HepG2 (cell line): ENCODE measurements at places on chromosomes 3 and 15. TPM values are rescaled to one million over a fixed set of nuclear protein-coding genes. Genes with fewer than 3 reads are reported as not detected.
A peak's percentile ranks its signal among the peaks of the same experiment; 100 is the strongest.

The NANOGP8 gene
- 0.25 and 0.27 TPM in 2 replicates for total RNA-seq

The A4GNT gene
- total RNA-seq: not detected in 2 replicates

The LRRN1 gene
- not detected in 2 replicates for total RNA-seq

The AADACL2 gene
- total RNA-seq: not detected in 2 replicates

The ROBO2 gene
- total RNA-seq: not detected in 2 replicates

The CFAP161 gene
- total RNA-seq: not detected in 2 replicates

The ATP2B2 gene
- 1.1 and 1.5 TPM in 2 replicates for total RNA-seq

The ACVR2B gene
- 10.0 and 11.3 TPM in 2 replicates for total RNA-seq

The SMAD6 gene
- 2.6 and 4.4 TPM in 2 replicates for total RNA-seq

The SCAANT1 gene
- not detected in 2 replicates for total RNA-seq

DNA sequence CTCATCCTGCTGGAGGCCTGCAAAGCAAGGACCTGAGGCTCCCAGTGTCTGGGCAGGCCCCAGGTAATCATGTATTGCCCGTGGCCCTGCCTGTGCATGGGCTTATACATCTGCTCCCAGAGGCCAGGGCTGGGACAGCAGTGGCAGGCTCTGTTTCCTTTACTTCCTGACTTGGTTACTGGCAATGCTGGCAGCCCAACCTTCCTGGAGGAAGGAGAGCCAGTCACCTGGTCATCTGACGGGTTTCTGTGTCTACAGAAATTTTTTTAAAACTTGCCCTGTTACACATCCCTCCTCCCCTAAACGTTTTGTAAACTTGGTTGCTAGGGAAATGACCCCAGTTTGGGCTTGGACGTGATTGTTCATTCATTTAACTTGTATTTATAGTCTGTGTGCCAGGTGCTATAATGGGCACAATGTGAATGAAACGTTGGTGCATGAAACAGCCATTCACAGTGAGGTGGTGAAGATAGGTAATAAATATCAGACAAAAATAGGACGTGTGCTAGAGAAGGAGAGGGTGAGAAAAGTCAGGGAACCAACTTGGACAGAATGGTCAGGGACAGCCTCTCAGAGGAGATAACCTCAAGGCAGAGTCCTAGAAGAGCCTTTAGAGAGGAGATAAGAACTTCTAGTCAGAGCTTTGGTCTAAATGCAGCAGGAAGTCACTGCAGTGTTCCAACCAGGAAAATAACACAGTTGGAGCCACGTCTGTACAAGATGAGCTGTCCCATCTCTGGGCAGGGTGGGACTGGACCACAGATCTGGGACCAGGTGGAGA is 14.1 kb downstream of the TEX264 start:
- no peak overlapping the region for H3K27ac ChIP-seq
- no peak for DNase-seq
- H3K4me1 ChIP-seq: 0 out of 2 replicates have a peak, but pooled peaks cover 12% of the 10 kb centered on the region
- no peak overlapping the region for H3K4me3 ChIP-seq

DNA sequence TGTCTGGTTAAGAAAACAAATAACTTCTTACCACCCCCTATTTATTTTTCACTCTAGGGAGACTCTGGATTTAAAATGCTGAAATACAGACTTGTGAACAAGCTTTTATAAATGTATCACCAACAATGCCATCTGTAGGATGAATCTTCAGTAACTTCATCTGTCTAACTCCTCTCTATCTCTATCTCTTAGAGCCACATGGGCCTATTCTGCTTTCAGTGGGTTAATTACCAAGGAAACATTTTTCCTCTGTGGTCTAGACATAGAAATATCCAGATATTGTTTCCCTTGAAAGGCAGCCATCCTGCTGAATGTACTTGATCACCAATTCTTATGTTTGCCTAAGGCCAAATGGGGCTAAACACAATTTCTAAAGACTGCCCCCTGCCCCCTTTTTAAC is 167.6 kb upstream of the COL8A1 start:
- H3K4me3 ChIP-seq: no peak overlapping the region
- no peak for DNase-seq
- no peaks in the 10 kb centered on the region for H3K36me3 ChIP-seq
- H3K27ac ChIP-seq: no peak overlapping the region

- H3K4me1 ChIP-seq: peaks cover 12% of the 10 kb centered on the region
- H3K4me3 ChIP-seq: no peak overlapping the region
- H3K27me3 ChIP-seq: no peaks in the 10 kb centered on the region
- DNase-seq: no peak
- H3K27ac ChIP-seq: no peak overlapping the region
These were observed 74.1 kb upstream of the PRR23C start for GRCh38 chr3:139118835-139119234.

GRCh38 chr3:170701696-170702678 is 116.1 kb upstream of the SLC7A14 start:
- no peaks in the 10 kb centered on the region for H3K27me3 ChIP-seq
- H3K36me3 ChIP-seq: no peaks in the 10 kb centered on the region
- H3K27ac ChIP-seq: no peak overlapping the region

DNA sequence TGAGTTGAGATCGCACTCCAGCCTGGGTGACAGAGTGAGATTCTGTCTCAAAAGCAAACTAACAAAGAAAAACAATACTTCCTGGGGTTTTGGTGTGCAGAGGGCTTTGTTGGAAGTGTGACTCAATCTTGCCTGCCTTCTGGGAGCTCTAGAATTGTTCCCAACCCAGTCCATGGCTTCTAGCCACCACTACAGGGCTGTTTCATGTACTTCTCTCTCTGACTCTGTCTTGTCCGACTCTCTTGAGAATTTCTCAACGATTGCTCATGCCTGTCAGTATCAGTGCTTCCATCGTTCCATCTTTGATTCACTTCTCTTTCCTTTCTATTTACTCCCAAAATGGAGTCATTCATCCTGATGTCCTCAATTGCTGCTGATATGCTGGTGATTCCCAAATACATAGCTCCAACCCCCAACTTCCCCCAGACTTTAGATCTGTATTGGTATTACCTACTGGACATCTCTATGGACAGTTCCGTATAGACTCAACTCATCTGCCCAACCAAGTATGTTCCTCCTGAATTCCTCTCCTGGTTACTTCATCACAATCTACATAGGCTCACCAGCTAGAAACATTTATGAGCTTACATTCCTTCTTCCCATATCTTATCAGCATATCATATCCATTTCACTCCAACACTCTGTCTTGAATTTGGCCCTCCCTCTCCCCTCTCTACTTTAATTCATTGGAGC is 1.8 kb upstream of the AP2M1 start:
- no peak overlapping the region for H3K27ac ChIP-seq
- H3K27me3 ChIP-seq: no peaks in the 10 kb centered on the region; the same call in 2 of the 3 replicates
- DNase-seq: no peak

DNA sequence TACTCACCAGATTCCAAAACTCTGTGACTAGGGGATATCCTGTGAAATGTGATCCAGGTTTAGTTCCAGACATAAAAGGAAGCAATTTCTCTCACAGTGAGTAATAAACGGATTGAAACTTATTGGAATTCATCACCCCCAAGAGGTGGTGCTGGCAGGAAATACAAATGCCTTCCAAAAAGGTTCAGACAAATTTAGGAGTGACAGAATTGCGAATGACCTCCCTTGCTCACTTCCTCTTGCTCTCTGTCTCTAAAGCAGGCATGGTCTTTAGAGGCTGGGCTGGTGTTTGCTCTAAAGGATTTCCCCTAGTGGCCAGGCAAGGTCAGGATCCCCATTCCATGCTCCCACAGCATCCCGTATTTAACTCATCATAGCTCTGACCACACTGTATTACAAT is 449.4 kb upstream of the PPP2R3A start:
- no peaks in the 10 kb centered on the region for H3K36me3 ChIP-seq
- H3K27ac ChIP-seq: no peak overlapping the region
- no peaks in the 10 kb centered on the region for H3K4me1 ChIP-seq
- H3K27me3 ChIP-seq: 0 out of 3 replicates have a peak, but pooled peaks cover 3% of the 10 kb centered on the region
- H3K4me3 ChIP-seq: no peak overlapping the region
- DNase-seq: peak; percentile 4

DNA sequence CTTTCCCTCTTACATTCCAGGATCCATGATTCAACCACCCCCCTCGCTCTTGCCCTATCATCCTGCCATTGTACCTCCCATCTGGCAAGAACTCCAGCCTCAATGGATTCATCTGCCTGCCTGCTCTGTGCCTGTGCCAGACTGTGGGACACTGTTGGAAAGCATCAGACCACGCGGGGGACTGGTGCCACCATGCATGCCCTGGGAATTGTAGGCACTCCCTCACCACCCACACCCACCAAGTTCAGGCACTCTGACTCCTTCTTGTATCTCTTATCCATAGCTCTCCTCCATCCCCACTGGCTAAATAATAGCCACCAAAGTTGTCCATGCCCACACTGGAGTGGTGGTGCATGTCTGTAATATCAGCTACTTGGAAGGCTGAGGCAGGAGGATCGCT is 143.8 kb downstream of the TPRA1 start:
- no peak overlapping the region for H3K4me3 ChIP-seq
- no peaks in the 10 kb centered on the region for H3K36me3 ChIP-seq
- peaks cover 10% of the 10 kb centered on the region; the same call in 1 of the 3 replicates for H3K27me3 ChIP-seq
- DNase-seq: no peak

GRCh38 chr3:44065311-44066094 is 176.2 kb upstream of the TOPAZ1 start:
- H3K27ac ChIP-seq: no peak overlapping the region
- no peak overlapping the region for H3K4me3 ChIP-seq

- H3K27ac ChIP-seq: no peak overlapping the region
- no peaks in the 10 kb centered on the region for H3K36me3 ChIP-seq
- H3K4me1 ChIP-seq: no peaks in the 10 kb centered on the region
- H3K27me3 ChIP-seq: no peaks in the 10 kb centered on the region
- H3K4me3 ChIP-seq: no peak overlapping the region
- no peak for DNase-seq
These were observed 81.2 kb upstream of the THBS1 start for GRCh38 chr15:39499681-39500080.

- DNase-seq: no peak
- no peak overlapping the region for H3K4me3 ChIP-seq
- no peaks in the 10 kb centered on the region for H3K4me1 ChIP-seq
- H3K36me3 ChIP-seq: peaks cover 26% of the 10 kb centered on the region
- no peak overlapping the region for H3K27ac ChIP-seq
- H3K27me3 ChIP-seq: no peaks in the 10 kb centered on the region
These were observed 7.3 kb downstream of the RFT1 start for GRCh38 chr3:53122933-53123305.

DNA sequence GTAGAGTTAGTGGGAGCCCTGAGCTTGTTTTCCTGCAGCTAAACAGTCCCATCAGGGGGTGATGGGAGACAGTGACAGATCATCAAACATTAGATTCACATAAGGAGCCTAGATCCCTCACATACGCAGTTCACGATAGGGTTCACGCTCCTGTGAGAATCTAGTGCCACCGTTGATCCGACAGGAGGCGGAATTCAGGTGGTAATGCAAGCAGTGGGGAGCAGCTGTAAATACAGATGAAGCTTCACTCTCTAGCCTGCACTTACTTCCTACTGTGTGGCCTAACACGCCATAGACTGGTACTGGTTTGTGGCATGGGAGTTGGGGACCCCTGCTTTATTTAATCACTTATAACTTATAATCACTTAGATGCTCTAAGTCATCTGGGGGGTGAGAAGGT is 179.1 kb downstream of the AKAP13 start:
- no peak overlapping the region for H3K27ac ChIP-seq
- no peak for DNase-seq
- H3K36me3 ChIP-seq: no peaks in the 10 kb centered on the region; the same call in 1 of the 2 replicates
- H3K4me3 ChIP-seq: no peak overlapping the region

DNA sequence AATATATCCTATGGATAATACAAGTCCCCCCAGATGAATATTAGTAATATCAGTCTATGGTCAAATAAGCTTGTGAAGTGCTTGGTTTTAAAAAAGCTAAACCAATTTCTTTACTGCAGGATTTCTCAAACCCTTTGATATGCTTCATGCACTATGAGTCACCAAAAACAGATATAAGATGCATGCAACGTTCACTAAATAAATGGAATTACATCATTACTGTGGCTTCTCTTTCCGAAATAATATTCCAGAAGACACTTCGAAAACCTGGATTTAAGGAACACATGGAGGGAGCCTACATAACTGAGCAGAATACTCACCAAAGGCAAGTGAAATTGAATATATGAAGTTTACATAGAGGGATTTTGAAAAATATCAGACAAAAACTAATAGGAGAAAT is 126.3 kb upstream of the ABI3BP start:
- H3K27ac ChIP-seq: no peak overlapping the region
- no peak overlapping the region for H3K4me3 ChIP-seq
- no peaks in the 10 kb centered on the region for H3K27me3 ChIP-seq
- H3K36me3 ChIP-seq: no peaks in the 10 kb centered on the region
- peaks cover 7% of the 10 kb centered on the region; the same call in 1 of the 2 replicates for H3K4me1 ChIP-seq
- DNase-seq: no peak

DNA sequence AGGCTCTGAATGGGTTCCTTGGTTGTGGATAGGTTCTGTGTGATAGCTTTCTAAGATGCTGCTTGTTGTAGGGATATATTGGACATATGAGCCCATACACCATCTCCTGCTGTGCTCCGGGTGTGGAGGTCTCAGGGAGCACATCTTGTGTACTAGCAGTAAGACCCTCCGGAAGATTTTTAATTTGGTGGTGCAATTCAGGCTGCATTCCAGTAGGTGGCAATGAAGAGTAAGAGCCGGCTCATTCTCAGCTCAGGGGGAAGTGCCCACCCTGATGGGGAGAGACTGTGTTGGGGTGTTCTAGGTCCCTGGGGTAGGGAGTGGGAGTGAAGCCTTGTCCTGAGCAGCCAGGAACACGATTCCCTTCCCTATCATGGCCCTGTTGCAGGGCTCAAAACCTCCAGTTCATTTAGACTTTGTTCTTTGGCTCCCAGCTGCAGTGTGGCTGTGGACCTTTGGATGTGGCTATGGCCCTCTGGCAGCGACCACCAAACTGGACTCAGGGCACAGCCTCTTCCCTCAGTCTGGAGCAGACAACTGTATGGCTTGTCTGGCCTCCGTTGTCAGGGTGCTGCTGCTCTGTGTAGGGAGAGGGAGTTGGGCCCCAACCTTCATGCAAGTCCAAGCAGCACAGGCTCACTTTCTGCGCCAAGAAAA is 104.7 kb downstream of the UNC13C start:
- peak; percentile 9 for DNase-seq
- H3K27ac ChIP-seq: no peak overlapping the region
- peaks cover 5% of the 10 kb centered on the region; the same call in 1 of the 2 replicates for H3K4me1 ChIP-seq
- no peaks in the 10 kb centered on the region for H3K36me3 ChIP-seq

DNA sequence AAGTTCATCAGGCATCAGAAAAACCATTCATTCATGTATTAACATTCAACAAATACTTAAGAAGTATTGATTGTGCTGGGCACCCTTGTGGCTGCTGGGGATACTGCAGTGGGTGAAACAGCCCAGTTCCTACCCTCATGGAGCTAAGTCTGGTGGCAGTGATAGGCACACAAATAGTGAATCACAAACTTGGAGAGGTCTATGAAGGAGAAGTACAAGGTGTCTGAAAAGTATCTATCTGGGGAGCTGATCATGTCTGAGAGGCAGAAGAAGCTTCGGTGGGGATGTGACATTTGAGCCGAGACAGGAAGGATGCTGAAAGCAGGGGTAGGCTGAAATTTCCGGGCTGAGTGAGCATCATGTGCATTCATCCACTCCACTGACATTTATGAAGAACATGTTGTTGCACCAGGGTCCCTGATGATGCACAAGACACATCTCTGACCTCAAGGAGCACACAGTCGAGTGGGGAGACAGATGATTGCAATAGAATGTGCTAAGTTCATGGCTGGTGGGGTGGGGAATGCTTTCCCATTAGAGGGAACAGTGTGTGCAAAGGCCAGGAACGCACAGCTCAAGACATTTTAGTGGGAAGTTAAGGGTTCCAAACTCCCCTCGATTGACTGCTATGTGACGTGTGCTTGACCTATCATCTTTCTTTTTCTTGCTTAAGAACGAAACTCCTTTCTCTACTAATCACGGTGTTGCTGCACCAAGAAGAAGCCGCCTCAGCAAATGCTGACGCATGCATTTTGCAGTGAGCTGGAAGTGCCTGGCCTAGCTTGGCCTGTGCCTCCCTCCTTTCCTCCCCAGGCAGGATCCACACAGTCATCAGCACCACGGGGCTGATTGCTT is 309.1 kb upstream of the ICE2 start:
- H3K4me1 ChIP-seq: no peaks in the 10 kb centered on the region
- H3K36me3 ChIP-seq: no peaks in the 10 kb centered on the region
- H3K27ac ChIP-seq: no peak overlapping the region
- no peak overlapping the region for H3K4me3 ChIP-seq
- peaks cover 3% of the 10 kb centered on the region; the same call in 1 of the 2 replicates for H3K27me3 ChIP-seq
